ENCODE measurements at places on chromosomes 11 and 22.

- DNase-seq: no peak
Measured at GRCh38 chr11:61023966-61024295, 52.5 kb downstream of the CD6 start.

DNA sequence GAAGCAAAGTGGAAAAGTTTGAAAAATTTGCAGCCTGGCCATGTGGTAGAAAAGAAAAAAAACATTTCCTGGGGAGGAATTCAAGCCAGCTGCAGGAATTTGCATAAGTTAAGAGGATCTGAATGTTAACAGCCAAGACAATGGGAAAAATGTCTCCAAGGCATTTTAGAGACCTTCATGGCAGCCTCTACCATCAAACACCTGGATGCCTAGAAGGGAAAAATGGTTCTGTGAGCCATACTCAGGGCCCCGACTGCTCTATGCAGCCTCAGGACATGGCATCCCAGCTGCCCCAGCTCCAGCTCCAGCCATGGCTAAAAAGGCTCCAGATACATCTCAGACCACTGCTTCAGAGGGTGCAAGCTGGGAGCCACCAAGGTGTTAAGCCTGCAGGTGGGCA lies 149.1 kb upstream of the SOX6 start:
- DNase-seq: no peak

DNA sequence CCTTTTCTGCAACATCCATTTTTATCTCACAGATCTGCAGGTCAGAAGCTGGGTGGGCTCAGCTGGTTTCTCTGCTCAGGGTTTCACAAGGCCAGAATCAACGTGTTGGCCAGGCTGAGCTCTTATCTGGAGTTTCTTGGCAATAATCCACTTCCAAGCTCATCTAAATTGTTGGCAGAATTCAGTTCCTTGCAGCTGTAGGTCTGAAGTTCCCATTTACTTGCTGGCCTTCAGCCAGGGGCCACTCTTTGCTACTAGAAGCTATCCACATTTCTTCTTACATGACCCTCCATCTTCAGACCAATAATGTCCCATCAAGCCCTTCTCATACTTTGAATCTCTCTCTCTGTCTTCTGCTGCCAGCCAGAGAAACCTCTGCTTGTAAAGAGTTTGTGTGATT lies 103.5 kb downstream of the WNT11 start:
- no peak for DNase-seq

DNA sequence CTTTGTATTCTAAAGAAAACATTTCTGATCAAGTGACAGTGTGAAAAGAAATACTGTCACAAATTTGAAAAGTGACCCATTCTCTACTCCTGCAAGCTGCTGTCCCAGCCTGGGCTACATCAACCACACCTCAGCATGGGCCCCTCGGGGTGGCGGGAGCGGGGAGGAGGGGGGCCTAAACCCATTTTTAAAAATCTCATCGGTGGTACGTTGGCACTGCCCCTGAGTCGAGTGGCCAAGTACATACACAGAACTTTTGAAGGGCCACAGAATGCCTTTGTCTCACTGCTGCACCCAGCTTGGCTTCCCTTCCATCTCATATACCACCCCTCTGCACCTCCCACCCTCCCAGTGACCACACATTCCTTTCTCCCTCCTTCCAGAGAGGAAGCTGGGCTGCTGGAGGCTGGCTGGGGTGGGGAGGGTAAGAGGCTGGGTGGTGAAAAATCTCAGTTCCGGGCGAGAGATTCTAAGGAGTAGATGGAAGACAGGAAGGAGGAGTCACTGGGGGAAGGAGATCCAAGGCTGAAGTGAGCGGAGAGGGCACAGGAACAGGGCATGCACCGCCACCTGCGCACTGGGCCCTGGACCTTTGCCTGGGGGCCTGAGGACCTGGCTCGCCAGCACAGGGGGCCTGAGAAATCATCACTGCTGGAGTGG lies 21.1 kb downstream of the FXYD6 start:
- peak; percentile 49 for DNase-seq

DNA sequence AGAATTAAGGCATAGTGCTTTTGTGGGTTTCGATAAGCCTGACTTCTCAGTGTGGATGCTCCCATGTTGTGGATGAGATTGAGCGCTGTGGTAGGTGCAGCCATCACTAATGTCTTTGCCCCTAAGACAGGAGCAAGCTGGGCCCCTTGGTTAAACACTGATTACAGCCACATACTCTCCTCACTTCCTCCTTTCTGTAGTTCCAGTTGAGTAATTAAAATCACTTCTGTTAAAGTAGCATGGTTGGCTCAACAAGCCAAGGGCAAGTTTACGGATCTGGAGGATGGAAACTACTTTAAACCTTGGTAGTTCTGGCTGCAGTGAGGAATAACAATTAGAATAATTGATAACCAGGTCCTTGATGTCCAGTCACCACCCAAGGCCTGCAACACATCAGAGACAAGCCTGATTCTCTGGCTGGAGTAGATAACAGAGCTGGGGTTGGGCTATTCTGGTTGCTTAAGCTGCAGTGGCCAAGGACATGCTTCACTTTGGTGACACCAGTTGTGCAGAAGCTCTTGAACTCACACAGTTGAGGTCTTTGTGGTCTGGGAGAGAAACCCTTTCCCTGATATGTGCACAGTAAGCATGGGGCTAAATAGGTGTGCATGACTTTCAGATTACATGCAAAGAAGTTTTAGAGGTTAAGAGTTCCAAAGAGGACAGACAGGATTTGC lies 81.3 kb downstream of the KIRREL3 start:
- no peak for DNase-seq

GRCh38 chr11:75133976-75134375 lies 16.9 kb upstream of the SLCO2B1 start:
- no peak for DNase-seq

- no peak for DNase-seq
Measured at GRCh38 chr11:20159466-20160381, 551 bp downstream of the DBX1 start.

DNA sequence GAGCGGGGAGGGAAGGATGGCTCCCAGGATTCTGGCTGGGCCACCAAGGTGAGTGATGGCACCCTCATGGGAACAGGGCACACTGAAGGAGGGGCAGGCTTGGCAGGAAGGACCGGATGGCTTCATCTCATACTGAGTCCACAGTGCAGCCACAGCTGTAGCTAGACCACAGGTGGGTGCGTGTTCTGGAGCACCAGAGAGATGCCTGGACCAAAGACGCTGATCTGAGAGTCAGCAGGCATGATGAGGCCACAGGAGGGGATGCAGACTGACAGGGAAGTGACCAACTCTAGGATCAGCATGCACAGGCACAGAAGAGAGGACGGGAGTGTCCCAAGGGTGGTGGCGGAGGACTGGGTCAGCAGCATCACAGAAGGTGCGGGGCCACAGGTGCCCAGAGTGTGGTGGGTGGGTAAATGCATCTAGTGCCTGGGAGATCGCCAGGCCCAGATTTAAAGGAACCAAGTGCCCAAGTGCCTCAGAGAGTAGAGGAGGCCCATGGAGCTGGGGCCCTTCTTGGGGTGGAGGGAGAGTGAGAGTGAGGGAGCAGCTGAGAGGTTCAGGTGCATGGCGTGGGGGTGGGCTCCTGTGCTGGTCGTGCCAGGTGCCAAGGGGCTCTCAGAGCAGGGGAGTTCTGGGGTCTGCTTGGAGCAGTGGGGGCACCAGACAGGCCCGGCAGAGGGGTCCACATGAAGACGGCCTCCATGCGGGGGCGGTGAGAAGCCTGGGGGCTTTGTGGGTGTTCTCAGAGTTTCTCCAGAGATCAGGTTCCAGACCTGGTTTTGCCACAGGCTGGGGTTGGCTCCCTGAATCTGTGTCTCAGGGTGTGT lies 113.7 kb downstream of the CEP164 start:
- peak; percentile 16 for DNase-seq

GRCh38 chr11:113885897-113886296 lies 10.5 kb upstream of the USP28 start:
- DNase-seq: no peak

DNA sequence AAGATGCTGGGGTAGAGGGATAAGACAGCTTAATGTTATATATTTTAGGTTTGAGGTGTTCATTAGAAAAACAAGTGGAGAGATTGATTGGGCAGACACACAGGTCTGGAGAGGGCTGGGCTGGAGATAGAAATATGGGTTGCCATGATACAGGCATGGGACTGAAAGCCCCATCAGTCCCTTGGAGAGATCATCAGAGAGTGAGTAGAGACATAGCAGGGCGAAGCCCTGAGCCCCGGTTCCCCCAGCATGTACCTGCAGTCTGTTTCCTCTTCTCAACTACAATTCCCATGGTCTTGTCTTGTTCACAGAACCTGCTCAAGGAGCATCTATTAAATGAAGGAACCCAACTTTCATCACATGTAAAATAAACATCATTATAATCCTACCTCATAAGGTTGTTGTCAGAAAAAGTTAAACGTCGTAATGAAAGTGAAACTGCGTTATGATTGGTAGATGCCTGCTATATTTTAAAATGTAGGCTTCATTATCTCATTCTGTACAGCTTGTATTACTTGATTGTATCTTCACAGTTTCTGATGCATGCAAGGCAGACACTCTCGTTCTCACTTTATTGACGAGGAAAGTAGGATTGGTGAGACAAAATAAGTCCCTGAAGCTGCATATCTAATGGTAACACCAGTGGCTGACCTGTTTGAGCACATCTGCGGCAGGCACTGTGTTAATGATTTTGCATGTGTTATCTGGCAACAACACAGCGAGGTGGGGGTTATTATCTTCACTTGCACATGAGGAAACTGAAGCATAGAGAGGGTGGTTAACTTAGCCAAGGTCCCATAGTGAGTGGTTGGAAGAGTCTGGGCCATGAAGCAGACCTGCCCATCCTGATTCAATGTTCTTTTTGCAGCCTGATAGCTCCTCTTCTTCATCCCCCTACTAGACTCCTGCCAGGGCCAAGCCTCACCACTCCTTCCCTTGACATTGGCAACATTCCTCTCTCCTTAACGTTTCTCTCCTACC lies 63.5 kb downstream of the ENDOD1 start:
- no peak for DNase-seq

- no peak for DNase-seq
Measured at GRCh38 chr11:66311470-66311964, 5.3 kb downstream of the CD248 start.

- no peak for DNase-seq
Measured at GRCh38 chr11:46302866-46303265, 25.4 kb downstream of the CREB3L1 start.

- no peak for DNase-seq
Measured at GRCh38 chr11:112582366-112582765, 321.7 kb upstream of the PLET1 start.

DNA sequence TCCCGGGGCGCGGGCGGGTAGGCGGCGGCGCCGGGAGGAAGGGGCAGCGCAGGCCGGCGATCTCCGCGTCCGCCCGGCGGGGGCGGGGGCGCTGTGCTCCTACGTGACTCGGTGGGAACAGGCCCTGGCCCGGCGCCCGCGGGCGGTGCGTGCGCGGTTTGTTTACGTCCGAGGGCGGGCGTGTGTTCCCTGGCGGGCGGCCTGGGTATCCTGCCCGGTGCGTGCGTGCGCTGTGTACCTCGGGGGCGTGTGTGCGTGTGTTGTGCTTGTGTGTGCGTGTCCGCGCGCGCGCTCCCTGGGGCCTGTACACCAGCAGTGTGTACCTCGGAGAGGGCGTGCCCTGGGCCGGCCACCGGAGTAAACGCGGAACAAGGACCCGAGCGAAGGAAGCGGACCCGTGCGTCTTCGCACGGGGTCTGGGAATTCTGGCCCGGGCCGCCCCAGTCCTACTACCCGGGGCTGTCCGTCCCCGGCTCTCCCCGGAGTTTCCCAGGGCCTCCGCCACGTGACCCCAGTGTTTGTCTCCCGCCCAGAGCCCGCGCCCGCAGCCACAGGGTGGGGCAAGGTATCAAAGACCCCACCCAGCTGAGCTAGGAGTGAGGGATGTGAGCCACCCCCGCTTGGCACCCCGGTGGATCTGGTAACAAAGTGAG lies 769 bp downstream of the MAFF start:
- peak; percentile 88 for DNase-seq

DNA sequence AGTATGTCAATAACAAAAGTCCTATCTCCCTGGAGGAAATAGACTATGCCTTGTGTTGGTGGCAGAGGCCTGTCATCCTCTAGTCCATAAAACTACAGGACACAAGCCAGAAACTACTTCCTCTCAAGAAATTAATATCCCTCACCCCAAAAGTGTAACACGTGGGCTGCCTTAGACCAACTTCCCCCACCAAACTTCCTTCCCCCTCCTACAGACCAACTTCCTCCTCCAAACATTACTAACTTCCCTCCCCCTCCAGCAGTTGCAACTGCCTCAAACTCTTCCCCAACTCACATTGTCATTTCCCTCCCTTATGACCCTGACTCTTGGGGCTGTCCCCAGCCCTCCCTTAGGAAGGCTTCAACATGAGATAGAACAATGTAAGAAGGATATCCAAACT lies 6.3 kb downstream of the OR52K2 start:
- no peak for DNase-seq

DNA sequence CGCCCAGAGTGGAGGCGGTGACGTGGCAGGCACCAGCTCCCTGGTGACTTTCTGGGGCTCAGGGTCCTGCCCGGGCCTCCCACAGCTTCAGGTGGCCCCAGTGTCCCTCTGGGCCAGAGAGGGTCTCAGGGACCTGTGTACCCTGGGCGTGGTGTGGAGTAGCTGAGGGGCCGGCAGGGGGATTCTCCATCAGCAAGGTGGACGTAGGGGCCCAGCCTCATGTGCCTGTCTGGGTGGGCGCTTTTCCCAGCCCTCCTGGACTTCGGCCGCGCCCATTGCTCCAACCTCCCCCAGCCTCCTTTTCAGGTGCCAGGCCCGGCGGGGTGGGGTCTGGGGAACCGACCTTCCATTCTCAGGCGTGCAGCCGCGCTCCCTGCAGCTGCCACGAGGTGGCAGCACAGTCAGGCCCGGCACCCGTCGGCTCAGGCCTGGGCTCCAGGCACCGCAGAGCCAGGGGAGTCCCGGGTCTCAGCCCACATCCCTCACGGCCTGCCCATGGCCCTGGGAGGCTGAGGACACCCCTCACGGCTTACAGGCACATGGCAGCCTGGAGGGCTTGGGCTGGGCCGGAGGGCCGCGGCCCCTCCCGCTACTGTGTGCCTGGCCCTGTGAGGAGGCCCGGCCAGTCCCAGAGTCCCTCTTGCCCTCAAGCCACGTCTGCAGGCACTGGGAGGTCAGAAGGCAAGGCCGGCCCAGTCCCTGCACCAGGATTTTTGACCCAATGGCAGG lies 19.9 kb upstream of the MUC5B start:
- DNase-seq: peak; percentile 51

- no peak for DNase-seq
Measured at GRCh38 chr11:74238243-74238642, 67.2 kb downstream of the PPME1 start.

GRCh38 chr11:64894070-64894811 lies 15.8 kb upstream of the EHD1 start:
- DNase-seq: peak; percentile 81

GRCh38 chr11:73188301-73188700 lies 29.8 kb upstream of the P2RY2 start:
- no peak for DNase-seq

Measured in left hindlimb (tissue), 1 donor.